ENCODE measurements at places on chromosomes 6 and 20.
A peak's percentile ranks its signal among the peaks of the same experiment; 100 is the strongest.

GRCh38 chr6:21845439-21846140 lies 252.0 kb downstream of the SOX4 start:
- DNase-seq, result no peak

DNA sequence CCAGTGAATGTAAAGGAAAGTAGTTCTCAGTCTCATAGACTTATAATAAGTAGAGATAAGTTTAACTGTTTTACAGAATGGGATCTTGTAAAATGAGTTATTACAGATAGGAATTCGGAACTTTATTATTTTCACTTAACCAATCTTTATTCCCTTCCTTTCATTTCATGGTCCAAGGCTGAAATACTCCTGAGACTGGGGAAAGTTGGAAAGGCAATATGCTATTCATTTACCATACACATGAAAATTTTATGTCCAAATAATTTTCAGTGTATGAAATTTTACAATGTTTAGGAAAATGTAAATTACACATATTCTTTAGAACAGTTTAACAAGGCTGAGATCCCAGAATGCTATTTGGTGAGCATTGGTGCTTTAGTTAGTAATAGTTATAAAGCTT lies 62.3 kb downstream of the HMGCLL1 start:
- DNase-seq, result no peak

GRCh38 chr20:45629496-45630100 lies at the start of gene WFDC10A:
Gene WFDC10A (plus strand): TSS chr20:45629739. CDS start chr20:45629814, 75 bp downstream.
- peak; percentile 72 for DNase-seq

GRCh38 chr6:34374069-34374468 lies 18.4 kb downstream of the NUDT3 start:
- DNase-seq, result no peak

- DNase-seq, result no peak
Observed at GRCh38 chr6:52946306-52946705, 36.8 kb upstream of the GSTA3 start.

DNA sequence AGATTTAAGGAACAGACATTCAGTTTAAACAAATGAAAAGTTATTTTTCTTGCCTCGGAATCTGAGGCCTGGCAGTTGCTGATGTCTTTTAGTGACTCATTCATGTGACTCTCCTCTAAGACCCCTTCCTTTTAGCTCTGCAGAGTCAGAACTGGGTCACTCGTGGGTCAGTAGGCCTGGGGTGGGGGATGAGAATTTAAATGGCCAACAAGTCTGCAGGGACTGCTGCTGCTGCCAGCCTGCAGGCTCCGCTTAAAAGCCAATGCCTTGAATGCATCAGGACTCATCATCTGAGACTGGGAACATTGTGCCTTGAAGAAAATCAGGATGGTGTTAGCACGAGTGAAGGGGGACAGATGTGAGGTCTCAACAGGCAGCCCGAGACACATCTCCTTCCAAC lies 404.3 kb downstream of the CDH26 start:
- DNase-seq, result no peak

DNA sequence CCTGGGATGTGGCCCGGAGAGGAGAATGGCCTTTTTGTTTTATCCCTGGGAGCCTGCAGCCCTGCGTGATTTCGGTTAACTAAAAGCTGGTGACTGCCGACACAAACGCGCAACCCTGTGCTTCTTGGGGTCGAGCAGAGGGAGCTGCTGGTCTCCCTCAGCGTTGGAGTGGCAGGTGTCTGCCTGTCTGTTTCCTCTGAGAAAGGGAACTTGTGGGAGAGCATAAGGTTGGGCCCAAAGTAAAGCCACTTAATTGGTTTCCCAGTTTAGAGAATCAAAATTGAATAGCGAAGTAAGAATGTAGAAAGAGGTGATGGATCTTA lies 500 bp downstream of the LTV1 start:
- DNase-seq, result no peak

DNA sequence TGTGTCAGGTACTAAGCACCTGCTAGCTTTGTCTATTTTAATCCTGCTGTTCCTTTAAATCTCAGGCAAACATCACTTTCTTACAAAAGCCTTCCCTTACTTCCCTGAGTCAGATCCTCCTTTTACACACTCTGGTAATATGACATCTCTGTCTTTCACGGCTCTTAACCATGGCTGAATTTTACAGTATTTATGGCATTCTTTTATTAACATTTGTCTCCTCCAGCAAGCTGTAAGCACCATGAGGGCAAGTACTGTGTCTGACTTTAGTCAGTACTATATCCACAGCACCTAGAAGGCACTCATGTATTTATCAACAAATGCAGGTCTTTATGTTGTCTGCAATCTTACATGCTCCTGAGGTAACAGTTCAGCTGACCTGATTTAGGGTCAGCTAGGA lies 33.7 kb upstream of the HBS1L start:
- no peak for DNase-seq

DNA sequence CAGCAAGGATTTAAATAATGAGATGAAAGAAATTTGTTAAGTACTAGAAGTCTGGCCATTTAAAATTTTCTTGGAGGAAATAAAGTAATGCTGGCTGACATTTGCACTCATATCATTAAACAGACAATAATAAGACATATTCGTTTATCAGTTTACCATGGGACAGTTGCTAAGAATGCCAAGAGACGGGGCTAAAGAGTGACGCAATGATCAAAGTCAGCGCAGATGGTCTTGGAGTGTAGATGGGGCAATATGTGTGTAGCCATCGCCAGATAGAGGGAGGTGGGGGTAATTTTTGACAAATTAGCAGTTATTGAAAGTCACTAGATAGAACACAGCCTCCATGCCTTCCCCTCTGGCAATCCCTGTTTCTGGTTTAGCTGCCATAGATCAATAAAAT lies 413.2 kb upstream of the JAG1 start:
- no peak for DNase-seq

- DNase-seq, result no peak
Observed at GRCh38 chr6:15518878-15519277, 143.9 kb downstream of the DTNBP1 start.

- no peak for DNase-seq
Observed at GRCh38 chr6:41572613-41573012, 26.4 kb downstream of the FOXP4 start.

GRCh38 chr6:148440877-148441453 lies 98.3 kb downstream of the SASH1 start:
- peak; percentile 95 for DNase-seq

DNA sequence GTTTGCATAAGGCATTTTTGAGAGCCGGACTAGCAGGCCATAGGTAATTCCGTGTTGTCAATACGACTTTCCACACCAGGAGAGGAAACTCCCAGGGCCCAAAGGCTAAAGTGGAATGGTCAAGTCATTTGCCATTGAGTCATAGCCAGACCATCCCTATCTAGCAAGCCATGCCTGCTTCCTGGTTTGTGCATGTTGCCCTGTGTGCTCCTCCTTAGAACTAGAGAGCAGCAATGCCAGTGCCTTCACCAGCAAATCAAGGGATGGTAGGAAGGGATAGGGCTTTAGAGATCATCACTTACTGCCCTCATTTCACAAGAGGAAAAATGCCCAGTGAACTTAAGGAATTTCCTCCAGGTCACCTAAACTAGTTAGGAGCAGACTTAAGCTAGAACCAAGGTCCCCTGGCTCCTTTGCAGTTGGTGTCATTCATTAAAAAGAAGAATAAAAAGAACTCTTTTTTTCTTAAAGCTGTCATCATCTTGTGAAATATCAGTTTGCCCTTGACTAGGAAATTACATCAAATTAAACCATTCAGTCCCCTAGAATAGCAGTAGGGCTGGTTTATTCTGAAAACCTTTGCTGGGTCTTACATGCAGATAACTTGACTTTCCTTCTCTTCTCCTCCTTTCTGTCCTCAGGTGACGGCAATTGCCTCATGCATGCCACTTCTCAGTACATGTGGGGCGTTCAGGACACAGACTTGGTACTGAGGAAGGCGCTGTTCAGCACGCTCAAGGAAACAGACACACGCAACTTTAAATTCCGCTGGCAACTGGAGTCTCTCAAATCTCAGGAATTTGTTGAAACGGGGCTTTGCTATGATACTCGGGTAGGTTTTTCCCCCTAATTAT lies 7.4 kb downstream of the TNFAIP3 start:
- DNase-seq, result peak; percentile 26

DNA sequence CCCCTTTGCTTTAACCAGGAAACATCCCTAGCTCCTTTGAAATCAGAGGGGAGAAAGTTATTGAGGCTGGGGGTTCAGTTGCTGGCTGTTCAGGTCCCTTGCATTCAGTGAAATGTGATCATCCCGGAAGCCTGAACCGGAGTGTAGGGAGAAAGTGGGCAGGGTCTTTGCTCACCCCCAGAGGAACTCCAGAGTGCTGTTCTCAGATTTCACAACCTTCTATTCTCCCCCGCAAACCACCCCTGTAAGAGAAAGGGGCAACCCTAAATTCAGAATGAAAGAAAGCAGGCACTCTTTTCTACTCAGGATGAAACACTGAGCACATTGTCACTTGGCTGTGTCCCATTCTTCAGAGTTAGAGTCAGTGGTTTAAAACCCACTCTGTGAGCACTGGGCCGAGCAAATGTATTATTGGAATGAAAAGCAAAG lies 139.8 kb downstream of the KHDC1L start:
- no peak for DNase-seq

DNA sequence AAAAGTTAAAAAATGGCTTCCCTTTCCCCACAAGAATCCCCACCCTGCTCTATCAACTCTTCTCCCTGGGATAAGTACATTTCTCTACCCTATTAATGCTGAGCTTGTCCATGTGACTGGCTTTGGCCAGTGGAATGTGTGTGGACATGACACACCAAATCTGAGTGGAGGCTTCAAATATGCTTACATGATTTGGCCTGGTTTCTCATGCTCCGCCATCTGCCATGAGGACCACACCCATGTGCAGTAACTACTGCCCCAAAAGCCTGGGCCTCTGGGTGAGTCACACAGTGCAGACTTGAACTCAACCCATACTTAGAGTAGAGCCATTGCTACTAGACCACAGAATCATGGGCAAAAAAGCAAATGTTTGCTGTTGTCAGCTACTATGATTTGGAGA lies 65.4 kb downstream of the PRND start:
- DNase-seq, result peak; percentile 9

DNA sequence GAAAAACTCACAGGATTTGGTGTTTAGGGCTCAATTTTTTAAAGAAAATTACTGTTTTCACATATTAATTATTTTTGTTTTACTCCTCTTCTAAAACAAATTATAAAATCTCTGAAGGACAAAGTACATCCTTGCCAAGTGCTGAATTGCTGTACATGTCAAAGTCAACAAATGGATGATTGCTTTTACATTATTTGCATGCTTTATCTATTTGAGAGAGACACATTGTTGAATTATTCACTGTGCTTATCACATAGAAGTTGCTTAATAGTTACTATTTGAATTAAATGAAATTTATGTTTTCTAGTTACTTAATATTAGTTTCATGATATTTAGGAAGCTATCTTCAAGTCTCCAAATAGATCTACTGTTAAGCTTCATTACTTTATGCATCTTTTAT lies 318.6 kb upstream of the PTCHD4 start:
- DNase-seq, result no peak

- DNase-seq, result no peak
Observed at GRCh38 chr6:109001291-109001894, 93.3 kb downstream of the SESN1 start.

- DNase-seq, result no peak
Observed at GRCh38 chr6:2063547-2063946, 181.9 kb downstream of the GMDS start.

GRCh38 chr6:79833264-79833963 lies 113.9 kb downstream of the ELOVL4 start:
- peak; percentile 15 for DNase-seq

DNA sequence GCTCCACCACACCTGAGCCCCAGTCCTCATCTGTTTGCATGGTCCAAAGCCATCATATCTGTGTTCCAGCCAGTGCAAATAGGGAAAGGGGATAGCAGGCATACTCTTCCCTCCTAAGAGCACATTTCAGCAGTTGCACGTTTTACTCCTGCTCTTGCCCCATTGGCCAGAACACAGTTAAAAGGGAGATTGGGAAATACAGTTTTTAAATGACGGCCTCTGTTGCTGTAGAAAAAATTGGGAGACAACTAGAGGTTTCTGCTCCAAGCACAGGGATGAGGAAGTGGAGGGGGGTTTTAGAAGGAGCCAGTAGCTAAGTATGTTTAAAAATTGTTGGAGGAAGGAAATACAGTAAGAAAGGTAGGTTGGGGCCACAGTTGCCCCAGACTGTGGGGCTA lies 14.6 kb upstream of the STK35 start:
- DNase-seq, result no peak

DNA sequence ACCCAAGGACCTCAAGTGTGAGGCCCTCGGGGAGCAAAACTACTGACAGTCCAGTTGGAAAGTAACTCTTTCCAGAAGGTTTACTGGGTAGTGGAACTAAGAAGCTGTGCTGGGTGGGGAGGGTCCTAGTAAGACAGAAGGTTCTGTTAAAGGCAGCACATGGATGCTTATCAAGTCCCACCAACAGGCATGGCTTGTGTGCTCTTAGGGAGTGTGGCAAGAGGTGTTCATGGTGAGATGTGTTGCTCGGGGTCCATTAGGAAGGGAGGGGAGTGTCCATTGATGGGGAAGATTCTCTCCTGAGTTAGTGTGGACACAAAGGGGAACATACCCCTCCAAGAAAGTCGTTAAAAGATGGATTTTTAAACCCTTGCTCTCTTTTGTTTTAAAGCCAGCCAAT lies 120.6 kb downstream of the LY86 start:
- DNase-seq, result no peak

DNA sequence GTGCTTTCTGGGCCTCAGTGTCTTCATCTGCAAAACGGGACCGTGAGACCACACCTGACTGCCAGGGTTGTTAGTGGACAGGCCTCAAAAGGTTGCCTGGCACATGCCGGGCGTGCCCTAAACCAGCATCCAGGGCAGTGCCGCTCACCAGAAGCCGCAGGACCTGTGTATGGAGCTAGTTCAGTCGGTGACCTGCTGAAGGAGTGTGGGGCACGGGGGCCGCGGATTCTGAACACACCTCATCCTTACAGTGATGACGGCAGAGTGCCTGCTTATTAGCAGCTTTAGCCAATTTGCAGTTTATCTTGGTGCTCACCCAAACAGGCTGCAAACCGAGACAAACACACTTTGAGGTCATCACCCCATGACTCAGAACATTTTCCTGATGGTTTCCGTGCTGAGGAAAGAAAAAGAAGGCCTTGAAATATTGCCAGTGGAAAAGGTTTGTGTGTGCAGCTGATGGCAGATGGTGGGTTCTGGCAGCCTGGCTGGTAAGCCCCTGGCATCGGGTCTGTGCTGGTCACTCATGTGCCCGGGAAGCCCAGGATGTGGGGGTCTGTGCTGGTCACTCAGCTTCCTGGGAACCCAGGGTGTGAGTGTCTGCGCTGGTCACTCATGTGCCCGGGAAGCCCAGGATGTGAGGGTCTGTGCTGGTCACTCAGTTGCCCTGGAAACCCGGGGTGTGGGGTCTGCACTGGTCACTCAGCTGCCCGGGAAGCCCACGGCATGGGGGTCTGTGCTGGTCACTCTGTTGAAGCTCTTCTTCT lies 153.8 kb downstream of the ERMARD start:
- peak; percentile 88 for DNase-seq
